Activated CD8-positive, alpha-beta T cell treated with anti-CD3 and anti-CD28 coated beads for 36 hours (primary cell): ENCODE measurements at places on chromosomes 6 and 20. TPM values are rescaled to one million over a fixed set of nuclear protein-coding genes. Genes with fewer than 3 reads are reported as not detected.

DNA sequence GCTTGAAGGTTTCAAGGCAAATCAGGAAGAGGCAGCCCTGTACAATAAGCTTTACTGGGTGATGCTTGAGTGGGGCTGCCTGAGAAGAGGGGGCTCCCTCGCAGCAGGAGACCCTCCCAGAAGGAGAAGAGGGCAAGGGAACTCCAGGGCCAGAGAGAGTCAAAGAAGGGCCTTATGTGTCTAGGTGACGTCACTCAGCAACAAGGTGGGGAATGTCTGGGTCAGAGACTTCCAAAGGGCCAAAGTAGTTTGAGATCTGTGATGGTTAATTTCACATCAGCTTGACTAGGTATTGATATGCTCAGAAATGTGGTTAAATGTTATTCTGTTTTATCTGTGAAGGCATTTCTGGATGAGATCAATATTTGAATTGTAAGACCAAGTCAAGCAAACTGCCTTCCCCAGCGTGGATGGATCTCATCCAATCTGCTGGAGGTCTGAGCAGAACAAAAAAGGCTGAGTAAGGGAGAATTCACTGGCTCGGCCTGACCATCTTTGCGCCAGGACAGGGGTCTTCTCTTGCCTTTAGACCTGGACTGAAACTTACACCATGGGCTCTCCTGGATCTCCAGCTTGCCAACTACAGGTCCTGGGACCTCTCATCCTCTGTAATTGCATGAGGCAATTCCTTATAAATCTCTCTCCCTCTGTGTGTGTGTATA is 35.9 kb downstream of the MAS1 start:
- H3K4me1 ChIP-seq = peaks cover 21% of the 10 kb centered on the region
- no peak for DNase-seq
- no peak overlapping the region for H3K27ac ChIP-seq
- H3K36me3 ChIP-seq = no peaks in the 10 kb centered on the region
- no peak overlapping the region for H3K4me3 ChIP-seq

GRCh38 chr6:25302677-25303128 is 23.5 kb downstream of the CARMIL1 start:
- no peak overlapping the region for H3K4me3 ChIP-seq
- H3K27ac ChIP-seq = no peak overlapping the region
- DNase-seq = no peak
- H3K4me1 ChIP-seq = peaks cover 10% of the 10 kb centered on the region
- no peaks in the 10 kb centered on the region for H3K36me3 ChIP-seq

DNA sequence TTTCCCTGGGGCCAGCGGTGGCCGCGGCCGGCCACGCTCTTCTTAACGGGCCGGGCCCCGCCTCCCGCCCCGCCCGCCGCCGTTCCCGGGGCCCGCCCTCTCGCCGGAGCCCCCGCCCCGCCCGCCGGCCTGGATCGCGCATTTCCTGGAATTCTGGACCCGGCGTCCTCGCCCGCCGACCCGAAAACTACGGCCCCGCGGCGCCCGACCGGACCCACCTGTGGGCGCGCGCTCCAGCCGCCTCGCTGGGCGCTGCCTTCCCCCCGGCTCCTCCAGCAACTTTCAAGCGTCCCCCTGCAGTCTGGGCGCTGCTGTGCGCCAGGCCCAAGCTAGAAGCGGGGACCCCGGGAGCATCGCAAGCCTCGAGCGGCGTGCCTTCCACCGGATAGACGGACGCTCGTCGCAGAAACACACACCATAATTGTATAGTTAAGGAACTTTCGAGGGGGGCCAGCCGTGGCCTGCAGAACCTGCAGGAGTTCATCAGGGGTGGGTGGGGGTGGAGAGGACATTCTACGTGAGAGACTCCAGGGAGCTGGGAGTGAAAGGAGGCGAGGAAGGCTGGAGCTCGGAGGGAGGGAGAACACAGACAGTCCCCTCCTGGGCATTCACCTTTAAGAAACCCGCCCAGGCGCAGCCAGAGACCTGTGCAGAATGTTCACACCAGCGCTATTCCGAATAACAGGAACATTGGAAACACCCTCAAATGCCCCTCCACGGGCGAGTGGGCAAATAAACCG is at the start of gene ADA:
TSS of gene ADA (minus strand) at position 16 of the 740 bp plus-strand sequence. CDS start 92 bp downstream, outside the sequence.
- peak within 1 kb of the TSS; percentile 75 for H3K27ac ChIP-seq
- peaks cover 29% of the 10 kb centered on the region for H3K4me1 ChIP-seq
- H3K4me3 ChIP-seq = peak within 1 kb of the TSS; percentile 75
- peak; percentile 67 for DNase-seq
- no peaks in the 10 kb centered on the region for H3K27me3 ChIP-seq

- H3K27me3 ChIP-seq = no peaks in the 10 kb centered on the region
- no peaks in the 10 kb centered on the region for H3K36me3 ChIP-seq
- no peak for DNase-seq
- H3K27ac ChIP-seq = no peak overlapping the region
- H3K4me1 ChIP-seq = no peaks in the 10 kb centered on the region
- no peak overlapping the region for H3K4me3 ChIP-seq
Observed at GRCh38 chr6:19327661-19328060, 509.5 kb upstream of the ID4 start.

- peaks cover 9% of the 10 kb centered on the region for H3K36me3 ChIP-seq
- no peak for DNase-seq
- H3K27ac ChIP-seq = no peak overlapping the region
- H3K27me3 ChIP-seq = peaks cover 87% of the 10 kb centered on the region
Observed at GRCh38 chr6:10416863-10417641, 2.2 kb upstream of the TFAP2A start.

DNA sequence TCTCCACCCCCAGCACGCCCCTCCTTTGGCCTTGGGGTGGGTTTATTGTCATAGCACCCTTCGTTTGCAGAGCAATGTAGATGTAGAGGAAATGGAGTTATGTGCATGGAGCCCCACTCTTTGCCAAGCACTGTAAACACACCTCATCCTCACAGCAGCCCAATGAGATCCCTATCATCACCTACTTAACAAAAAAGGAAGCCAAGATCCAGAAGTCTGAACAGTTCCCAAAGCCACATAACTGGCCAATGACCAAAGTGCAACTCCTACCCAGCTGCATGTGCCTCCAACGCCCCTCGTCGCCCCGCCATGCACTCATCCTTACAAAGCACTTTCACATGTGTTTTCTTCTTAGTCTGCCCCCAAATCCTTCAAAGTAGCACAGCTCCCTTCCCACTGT is 21.8 kb upstream of the FOXQ1 start:
- H3K36me3 ChIP-seq = no peaks in the 10 kb centered on the region
- no peak for DNase-seq
- no peak overlapping the region for H3K27ac ChIP-seq
- no peak overlapping the region for H3K4me3 ChIP-seq
- peaks cover 15% of the 10 kb centered on the region for H3K27me3 ChIP-seq

DNA sequence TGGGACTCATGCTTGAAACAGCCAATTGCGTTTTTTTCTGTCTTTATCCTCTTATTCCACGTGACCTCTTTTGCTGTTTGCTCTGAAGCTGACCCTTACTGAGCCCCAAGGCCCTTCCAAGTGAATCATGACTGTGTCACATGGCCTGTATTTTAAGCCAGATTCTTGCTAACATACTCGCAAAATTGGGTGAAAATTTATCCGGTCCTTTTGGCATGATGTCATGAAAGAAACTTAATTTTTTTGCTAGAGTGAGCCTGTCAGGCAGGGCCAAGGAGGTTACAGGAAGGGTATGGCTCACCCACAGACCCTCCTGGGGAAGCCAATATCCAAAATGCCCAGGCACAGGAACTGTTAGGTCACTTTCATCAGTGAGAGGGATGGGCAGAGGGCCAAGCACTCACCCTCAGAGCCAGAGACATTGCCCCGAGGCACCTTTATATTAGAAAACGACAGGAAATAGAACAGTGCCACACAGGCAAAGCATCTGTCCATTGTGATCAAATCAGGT is 296.7 kb downstream of the CDH26 start:
- H3K4me3 ChIP-seq = no peak overlapping the region
- no peaks in the 10 kb centered on the region for H3K4me1 ChIP-seq
- no peak overlapping the region for H3K27ac ChIP-seq

DNA sequence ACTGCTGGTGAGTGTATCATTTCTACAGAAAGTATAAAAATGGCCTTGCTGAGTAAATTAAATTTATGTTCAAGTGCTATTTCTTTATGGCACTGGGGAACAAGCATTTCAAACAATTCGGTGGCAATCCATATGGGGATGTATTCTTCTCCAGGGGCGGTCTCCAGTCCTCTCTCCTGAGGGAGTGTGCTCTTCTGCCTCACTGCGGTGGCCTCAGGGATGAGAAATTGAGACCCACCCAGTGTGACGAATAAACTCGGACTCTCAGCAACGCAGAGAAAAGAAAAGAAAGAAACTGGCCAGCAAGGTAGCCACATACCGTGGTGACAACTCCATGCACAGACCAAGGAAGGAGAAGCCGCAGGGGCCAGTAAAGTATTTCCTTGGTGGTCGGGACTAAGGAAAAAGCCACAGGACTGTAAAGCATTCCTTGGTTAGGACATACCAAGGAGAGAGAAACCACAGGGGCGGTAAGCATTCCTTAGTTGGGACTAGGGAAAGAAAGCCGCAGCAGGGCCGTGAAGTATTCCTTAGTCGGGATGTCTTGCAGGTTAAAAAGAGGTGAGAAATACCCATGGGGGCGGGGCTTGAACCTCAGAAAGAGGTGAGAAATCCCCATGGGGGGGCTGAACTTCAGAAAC is 13.6 kb upstream of the GOPC start:
- peaks cover 4% of the 10 kb centered on the region for H3K36me3 ChIP-seq
- H3K4me1 ChIP-seq = peaks cover 30% of the 10 kb centered on the region

GRCh38 chr20:19423900-19424620 is 211.6 kb downstream of the SLC24A3 start:
- no peaks in the 10 kb centered on the region for H3K27me3 ChIP-seq
- H3K36me3 ChIP-seq = no peaks in the 10 kb centered on the region
- H3K4me3 ChIP-seq = no peak overlapping the region
- no peak for DNase-seq

GRCh38 chr20:33507461-33507860 is 17.6 kb downstream of the CBFA2T2 start:
- no peaks in the 10 kb centered on the region for H3K27me3 ChIP-seq
- H3K4me1 ChIP-seq = peaks cover 16% of the 10 kb centered on the region
- H3K27ac ChIP-seq = no peak overlapping the region
- DNase-seq = no peak
- H3K4me3 ChIP-seq = no peak overlapping the region
- peaks cover 11% of the 10 kb centered on the region for H3K36me3 ChIP-seq

DNA sequence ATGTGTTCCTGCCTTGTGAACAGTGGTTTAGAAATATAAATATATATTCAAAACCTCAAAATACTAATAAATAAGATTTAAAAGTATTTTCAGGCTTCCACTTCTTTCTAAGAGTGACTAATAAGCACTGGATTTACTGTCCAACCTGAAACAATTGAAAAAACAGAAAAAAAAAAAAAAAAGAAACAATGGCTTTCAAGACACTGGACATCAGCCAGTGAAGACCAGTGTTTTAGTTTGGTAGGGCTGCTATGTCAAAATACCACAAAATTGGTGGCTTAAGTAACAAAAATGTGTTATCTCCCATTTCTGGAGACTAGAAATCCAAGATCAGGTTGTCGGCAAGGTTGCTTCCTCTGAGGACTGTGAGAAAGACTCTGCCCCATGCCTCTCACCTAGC is 101.4 kb upstream of the PDE7B start:
- H3K4me3 ChIP-seq = no peak overlapping the region
- peaks cover 4% of the 10 kb centered on the region for H3K27me3 ChIP-seq
- no peak for DNase-seq
- H3K27ac ChIP-seq = no peak overlapping the region
- H3K4me1 ChIP-seq = no peaks in the 10 kb centered on the region
- H3K36me3 ChIP-seq = no peaks in the 10 kb centered on the region

GRCh38 chr6:43910638-43911353 is 140.8 kb downstream of the VEGFA start:
- H3K4me3 ChIP-seq = no peak overlapping the region
- H3K4me1 ChIP-seq = no peaks in the 10 kb centered on the region
- DNase-seq = no peak
- no peaks in the 10 kb centered on the region for H3K36me3 ChIP-seq

- H3K36me3 ChIP-seq = peaks cover 12% of the 10 kb centered on the region
- no peak overlapping the region for H3K4me3 ChIP-seq
- peaks cover 3% of the 10 kb centered on the region for H3K4me1 ChIP-seq
- no peak for DNase-seq
Observed at GRCh38 chr6:143504369-143504768, 7.2 kb downstream of the FUCA2 start.

DNA sequence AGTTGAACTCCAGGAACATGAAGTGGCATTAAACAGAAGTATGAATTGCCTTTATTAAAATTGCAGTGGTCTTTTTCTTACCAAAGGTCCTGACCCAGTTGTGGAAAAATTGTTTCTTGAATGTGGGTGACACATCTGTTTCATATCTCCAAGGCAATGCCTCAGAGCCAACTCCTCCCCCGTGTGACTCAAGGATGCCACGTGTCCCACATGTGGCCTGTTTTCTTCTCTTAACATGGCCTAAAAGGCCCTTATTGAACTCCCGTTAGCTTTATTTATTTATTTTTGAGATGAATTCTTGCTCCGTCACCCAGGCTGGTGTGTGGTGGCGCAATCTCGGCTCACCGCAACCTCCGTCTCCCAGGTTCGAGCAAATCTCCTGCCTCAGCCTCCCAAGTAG is 128.4 kb upstream of the ESR1 start:
- peak; percentile 73 for DNase-seq
- H3K4me3 ChIP-seq = no peak overlapping the region
- peaks cover 6% of the 10 kb centered on the region for H3K27me3 ChIP-seq
- H3K27ac ChIP-seq = no peak overlapping the region

- no peak overlapping the region for H3K27ac ChIP-seq
- H3K4me1 ChIP-seq = no peaks in the 10 kb centered on the region
- no peaks in the 10 kb centered on the region for H3K36me3 ChIP-seq
Observed at GRCh38 chr6:97009781-97010492, 85.4 kb downstream of the KLHL32 start.

- H3K27me3 ChIP-seq = no peaks in the 10 kb centered on the region
- H3K4me1 ChIP-seq = peaks cover 23% of the 10 kb centered on the region
- no peak overlapping the region for H3K27ac ChIP-seq
- peak; percentile 58 for DNase-seq
- no peaks in the 10 kb centered on the region for H3K36me3 ChIP-seq
Observed at GRCh38 chr6:105786890-105787655, 299.1 kb upstream of the PRDM1 start.

DNA sequence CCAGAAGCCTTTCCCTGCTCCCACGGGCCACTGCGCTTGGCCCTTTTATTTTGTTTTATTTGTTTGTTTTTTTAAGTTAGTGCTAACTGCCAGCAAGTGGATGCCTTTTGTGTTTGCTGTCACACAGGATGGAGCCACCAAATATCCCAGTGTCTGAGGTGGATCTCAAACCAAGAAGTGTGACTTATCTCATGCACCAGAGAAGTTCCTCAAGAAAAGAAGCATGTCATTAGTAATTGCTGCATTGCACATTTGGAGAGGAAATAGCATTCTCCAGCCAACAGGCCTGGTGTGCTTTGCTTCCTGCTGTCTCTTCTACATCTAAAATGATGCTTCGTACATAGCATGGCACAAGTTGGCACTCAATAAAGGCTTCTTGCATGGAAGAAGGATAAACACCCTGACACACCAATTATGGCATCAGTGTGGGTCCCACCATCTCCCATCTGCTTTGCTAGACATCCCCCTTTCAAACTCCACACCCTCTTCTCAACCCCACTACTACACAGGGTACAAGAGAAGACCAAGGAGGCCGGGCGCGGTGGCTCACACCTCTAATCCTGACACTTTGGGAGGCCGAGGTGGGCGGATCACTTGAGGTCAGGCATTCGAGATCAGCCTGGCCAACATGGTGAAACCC is 1.9 kb upstream of the ATP9A start:
- no peak for DNase-seq
- H3K4me3 ChIP-seq = no peak overlapping the region
- H3K4me1 ChIP-seq = peaks cover 10% of the 10 kb centered on the region
- peaks cover 25% of the 10 kb centered on the region for H3K27me3 ChIP-seq

TSHZ2 gene
- 0.38 TPM for total RNA-seq

NDRG3 gene
- 19.3 TPM for total RNA-seq

ACTL10 gene
- total RNA-seq = 2.4 TPM

C6orf52 gene
- total RNA-seq = 2.6 TPM

EPPIN gene
- not detected for total RNA-seq

SPATA25 gene
- total RNA-seq = 0.74 TPM

PTK6 gene
- not detected for total RNA-seq

OR12D1 gene
- total RNA-seq = not detected

TMEM151B gene
- total RNA-seq = not detected
